ENCODE measurements at places on chromosomes 1 and 21. TPM values are rescaled to one million over a fixed set of nuclear protein-coding genes. Genes with fewer than 3 reads are reported as not detected.

Gene TRMT1L
- total RNA-seq: 22.6 TPM

Gene GATAD2B
- total RNA-seq: 3.2 TPM

Gene C1orf56
- total RNA-seq: 1.3 TPM

Gene GNG4
- total RNA-seq: not detected

Gene RGSL1
- total RNA-seq: not detected

Gene CCDC30
- total RNA-seq: 0.32 TPM

Gene TNFRSF18
- not detected for total RNA-seq

Gene CDA
- total RNA-seq: 0.65 TPM

Gene KIF1B
- 33.3 TPM for total RNA-seq

Gene FCRL1
- not detected for total RNA-seq

Gene FAM72D
- 0.97 TPM for total RNA-seq

Gene CA6
- total RNA-seq: not detected

Gene PAX7
- total RNA-seq: not detected

Gene LCE1A
- not detected for total RNA-seq

Gene GPR25
- not detected for total RNA-seq

Gene RYR2
- total RNA-seq: not detected

Gene LPAR3
- 0.15 TPM for total RNA-seq

Gene CD34
- 5.8 TPM for total RNA-seq

Gene HAO2
- not detected for total RNA-seq

Gene SLAMF7
- not detected for total RNA-seq

Gene LCE3E
- not detected for total RNA-seq

Gene PTPRF
- total RNA-seq: 58.5 TPM

Gene DYRK3
- total RNA-seq: 16.9 TPM

Gene MTOR
- total RNA-seq: 28.9 TPM

Gene KRTAP13-2
- total RNA-seq: not detected

Gene OR2L8
- total RNA-seq: 0.30 TPM

Gene LRRC3
- 0.61 TPM for total RNA-seq

Gene ZNF593OS
- total RNA-seq: not detected

Gene RABGGTB
- total RNA-seq: 158 TPM

Gene ODR4
- total RNA-seq: 17.6 TPM

Gene WDR64
- total RNA-seq: not detected

Gene SV2A
- 4.9 TPM for total RNA-seq

Gene CFHR3
- not detected for total RNA-seq

Gene VTCN1
- not detected for total RNA-seq

Gene FOXD3
- total RNA-seq: not detected

All from epithelial cell of umbilical artery (primary cell).